ENCODE measurements at places on chromosomes 1 and 21.

- DNase-seq, result no peak
These were observed 1.7 kb upstream of the FRRS1 start for GRCh38 chr1:99768104-99768503.

DNA sequence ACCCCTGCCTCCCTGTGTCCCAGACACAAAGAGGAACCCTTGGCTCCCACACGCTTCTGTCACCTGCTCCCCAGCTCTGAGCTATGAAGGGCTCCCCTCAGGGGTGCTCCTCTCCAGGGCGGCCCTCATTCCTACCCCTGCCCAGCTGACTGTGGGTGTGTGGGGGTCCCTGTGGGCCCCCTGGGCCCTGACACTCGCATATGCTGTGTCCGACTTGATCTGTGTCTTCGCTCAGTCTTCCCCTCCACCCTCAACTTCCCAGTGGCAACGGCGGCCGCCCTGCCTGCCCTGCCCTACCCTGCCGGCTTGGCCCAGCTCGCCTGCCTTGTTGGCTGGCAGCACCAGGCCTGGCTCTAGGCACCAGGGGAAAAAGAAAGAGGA lies 1.2 kb downstream of the KCNQ4 start:
- no peak for DNase-seq

DNA sequence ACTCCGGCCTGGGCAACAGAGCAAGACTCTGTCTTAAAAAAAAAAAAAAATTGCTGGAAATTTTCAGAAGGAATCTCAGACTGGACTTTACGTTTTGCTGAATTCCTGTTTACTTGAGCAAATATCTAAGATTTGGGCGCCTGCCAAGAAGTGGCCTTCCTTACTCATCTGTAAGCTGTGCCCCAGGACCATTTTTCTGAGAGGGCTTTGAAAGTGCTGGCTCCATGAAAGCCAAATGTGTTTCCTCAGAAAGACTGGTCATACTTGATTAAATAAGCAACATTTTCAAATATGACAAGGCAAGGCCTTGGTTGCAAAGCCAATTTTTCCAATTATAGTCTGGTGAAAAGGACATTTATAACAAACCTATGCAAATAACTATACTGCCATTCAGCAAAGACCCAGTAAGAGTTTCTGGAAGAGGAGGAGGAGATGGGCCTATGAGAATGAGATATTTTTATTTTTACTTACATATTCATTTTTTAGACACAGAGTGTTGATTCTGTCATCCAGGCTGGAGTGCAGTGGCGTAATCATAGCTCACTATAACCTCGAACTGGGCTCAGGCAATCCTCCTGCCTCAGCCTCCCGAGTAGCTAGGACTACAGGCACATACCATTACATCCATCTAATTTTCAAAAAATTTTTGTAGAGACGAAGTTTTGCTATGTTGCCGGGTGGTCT lies 56.3 kb upstream of the HTR1D start:
- peak; percentile 48 for DNase-seq

DNA sequence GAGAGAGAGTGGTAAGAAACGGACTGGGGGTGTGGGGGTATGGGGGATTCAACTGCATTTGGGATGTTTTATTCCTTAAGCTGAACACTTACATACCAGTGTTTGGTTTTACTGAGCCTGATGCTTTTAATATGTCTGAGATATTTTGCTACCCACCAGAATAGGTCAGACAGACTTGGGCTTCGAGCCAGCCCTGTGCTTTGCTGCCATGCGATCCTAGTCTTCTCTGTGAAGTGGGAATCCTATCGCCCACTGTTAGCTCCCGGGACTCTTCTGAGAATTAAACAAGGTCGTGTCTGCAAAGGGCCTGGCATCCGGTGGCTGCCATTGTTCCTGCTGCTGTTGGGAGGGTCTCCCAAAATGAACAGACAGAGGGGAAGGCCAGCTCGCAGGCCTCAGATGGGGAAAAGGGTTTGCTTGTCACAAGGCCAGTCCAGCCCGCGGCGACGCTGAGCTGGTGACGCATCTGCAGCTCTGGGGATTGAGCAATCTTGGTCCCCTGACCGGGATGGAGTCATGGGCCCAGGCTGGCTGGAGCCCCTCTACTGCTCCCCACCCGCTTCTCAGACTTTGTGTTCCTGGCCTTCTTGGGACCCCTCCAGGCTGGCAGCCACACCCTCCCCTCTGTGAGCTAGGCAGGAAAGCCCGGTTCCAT lies 26.9 kb upstream of the ECE1 start:
- DNase-seq, result peak; percentile 89

- peak; percentile 20 for DNase-seq
These were observed 24.8 kb upstream of the KCNE1 start for GRCh38 chr21:34536820-34537219.

DNA sequence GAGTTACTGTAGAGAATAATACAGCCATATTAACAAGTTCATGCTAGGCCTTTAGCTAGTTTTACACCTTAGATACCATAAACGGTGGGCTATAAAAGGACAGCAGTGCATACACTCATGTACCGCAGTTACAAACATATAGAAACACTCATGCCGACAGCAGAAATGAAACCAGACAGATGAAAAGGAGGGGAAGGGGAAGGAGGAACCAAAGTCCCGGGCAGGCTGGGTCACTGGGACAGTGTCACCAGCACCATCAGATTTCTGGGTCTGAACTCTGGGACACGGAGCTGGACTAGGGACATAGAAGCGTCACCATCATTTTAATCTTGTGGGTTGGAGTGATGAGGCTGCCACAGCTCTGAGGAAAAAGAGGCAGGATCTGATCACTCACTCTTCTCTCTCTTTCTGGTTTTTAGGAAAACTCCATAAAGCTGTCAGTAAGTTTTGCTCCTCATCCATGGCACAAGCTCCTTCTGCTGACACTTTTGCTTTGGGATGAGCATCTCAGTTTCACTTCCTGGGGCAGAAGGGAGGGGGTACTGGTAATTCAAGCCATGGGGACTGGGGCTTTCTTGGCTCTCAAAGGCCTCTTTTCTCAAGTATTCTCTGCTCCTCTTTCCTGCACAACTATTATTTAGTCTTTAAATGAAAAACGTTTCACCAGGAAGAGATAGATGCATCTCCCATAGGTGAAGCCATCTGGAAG lies 7.8 kb upstream of the ZNF691 start:
- no peak for DNase-seq

DNA sequence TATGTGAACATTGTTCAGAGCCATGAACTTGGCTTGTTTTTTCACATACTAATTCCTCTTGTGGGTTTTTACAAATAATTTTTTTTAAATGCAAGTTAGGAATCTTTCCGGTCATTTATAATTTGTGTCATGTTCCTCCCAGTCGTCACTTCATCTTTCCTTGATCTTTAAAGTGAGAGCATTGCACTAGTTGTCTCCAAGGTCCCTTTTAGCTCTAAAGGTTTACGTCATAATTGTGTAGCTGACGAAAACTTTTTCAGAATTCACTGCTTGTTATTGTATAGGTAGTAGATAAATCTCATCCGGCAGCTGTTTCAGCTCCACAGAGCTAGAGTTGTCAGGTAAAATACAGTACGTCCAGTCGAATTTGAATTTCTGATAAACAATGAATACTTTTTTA lies 33.6 kb downstream of the SOAT1 start:
- DNase-seq, result no peak

DNA sequence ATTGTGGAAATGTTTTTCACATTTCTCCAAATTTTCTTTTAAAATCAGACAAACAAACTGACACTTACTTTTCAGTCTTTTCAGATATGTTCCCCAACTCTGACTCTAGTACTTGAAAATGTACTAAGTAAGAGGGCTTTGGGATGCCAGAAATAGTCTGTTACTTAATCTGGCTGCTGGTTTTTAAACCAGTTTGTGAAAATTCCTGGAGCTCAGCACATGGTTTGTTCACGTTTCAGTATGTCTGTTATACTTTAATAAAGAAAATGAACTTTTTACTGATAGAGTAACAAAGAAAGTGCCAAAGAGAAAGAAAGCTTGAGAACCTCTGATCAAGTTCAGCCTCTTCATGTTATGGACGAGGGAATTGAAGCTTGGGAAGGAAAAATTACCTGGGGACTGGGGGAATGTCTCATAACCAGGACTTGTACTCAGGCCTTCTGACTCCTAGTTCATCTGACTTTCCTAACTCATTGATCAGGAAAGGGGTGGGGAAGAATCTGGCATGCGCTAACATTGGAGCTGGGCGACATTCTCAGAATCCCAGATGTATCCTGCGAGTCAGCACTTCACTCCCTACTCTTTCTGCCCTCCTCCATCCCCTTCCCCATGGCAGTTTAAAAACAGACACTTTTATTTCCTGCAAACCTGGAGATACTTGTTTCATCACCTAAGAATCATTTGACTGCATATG lies 30.8 kb upstream of the DNAJC6 start:
- DNase-seq, result no peak

- no peak for DNase-seq
These were observed 6.8 kb upstream of the PLCH2 start for GRCh38 chr1:2469103-2469940.

DNA sequence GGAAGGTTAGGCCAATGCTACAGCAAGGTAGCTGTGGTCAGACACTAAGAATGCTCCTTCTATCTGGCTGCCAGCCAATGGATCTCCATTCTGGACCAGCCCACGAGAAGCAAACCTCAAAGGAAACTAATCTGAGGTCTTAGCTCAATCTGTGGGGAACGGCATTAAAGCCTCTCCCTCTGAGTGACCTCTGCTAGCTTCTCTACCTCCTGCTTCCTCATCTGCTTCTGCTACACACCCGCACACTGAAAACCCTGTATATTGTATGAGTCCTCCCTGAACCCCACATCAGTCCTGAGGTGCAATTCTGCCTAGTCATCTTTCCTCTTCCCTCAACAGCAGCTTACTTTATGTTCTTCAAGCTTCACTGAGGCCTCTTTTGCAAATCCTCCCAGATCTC lies 6.9 kb upstream of the GALE start:
- no peak for DNase-seq

- no peak for DNase-seq
These were observed 246.0 kb downstream of the TRABD2B start for GRCh38 chr1:47751193-47751592.

DNA sequence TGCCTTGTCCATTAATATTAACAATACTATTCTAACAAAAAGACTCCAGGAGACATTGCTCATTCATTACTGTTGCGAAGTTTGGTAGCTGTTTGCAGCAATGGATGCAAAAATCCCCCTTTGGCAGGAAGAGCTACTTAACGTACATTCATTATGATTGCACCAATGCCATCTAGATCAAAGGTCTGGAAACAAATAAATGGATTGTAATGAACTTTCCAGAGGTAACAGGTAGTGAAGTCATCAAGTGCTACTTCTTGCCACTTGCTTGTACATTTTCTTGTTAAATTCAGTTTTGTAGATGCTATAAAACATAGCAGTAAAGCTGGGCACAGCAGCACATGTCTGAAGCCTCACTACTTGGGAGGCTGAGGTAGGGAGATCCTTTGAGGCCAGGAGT lies 93.9 kb downstream of the DDAH1 start:
- DNase-seq, result no peak

DNA sequence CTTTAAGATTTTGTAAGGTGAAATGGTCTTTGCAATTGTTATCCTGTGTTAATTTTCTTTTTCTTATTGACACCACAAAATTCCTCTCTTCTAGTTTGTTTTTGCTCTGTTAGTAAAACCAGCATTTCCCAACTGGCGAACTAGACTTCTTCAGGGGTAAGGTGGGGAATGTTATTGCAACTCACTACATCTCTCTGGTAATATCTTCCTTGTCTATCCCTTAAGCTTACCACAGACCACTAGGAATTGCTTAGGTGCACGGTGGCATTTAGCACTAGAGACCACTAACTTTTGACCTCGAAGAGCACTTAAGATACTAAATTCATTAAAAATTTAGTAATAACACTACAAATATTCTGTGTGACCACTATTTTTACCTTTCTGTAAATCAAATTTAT lies 4.2 kb upstream of the COA6 start:
- DNase-seq, result no peak

DNA sequence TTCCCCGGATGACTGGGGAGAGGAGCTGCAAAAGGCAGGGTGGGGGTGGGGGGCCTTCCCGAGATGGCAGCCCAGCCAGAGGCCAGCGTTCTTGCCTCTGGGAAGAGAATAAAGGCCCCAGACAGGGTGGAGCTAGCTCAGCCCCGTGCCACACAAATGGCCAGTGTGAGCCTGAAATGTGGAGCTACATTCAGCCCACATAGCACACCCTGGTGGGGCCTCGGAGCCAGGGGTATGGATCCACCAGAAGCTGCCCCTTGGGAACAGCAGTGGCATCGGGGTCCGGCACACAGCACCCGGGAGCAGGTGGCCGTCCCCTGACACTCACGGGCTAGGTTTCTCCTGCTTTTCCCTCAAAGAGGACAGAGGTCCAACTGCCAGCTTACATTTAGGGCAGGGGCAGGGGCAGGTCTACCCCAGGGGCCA lies 93.9 kb downstream of the PDE9A start:
- DNase-seq, result no peak

GRCh38 chr1:173871091-173871490 lies 2.9 kb downstream of the ZBTB37 start:
- no peak for DNase-seq
